Activated CD8-positive, alpha-beta memory T cell treated with anti-CD3 and anti-CD28 coated beads for 36 hours (primary cell): ENCODE measurements at places on chromosomes 1 and 21. TPM values are rescaled to one million over a fixed set of nuclear protein-coding genes. Genes with fewer than 3 reads are reported as not detected.

FCGR3A gene
- not detected for total RNA-seq

VASH2 gene
- total RNA-seq = 0.23 TPM

DNAJC28 gene
- 0.57 TPM for total RNA-seq

FMO3 gene
- not detected for total RNA-seq

TFF1 gene
- total RNA-seq = not detected

CD2 gene
- total RNA-seq = 383 TPM

TMEM269 gene
- 0.13 TPM for total RNA-seq
